ENCODE measurements at places on chromosomes 2 and 18.

DNA sequence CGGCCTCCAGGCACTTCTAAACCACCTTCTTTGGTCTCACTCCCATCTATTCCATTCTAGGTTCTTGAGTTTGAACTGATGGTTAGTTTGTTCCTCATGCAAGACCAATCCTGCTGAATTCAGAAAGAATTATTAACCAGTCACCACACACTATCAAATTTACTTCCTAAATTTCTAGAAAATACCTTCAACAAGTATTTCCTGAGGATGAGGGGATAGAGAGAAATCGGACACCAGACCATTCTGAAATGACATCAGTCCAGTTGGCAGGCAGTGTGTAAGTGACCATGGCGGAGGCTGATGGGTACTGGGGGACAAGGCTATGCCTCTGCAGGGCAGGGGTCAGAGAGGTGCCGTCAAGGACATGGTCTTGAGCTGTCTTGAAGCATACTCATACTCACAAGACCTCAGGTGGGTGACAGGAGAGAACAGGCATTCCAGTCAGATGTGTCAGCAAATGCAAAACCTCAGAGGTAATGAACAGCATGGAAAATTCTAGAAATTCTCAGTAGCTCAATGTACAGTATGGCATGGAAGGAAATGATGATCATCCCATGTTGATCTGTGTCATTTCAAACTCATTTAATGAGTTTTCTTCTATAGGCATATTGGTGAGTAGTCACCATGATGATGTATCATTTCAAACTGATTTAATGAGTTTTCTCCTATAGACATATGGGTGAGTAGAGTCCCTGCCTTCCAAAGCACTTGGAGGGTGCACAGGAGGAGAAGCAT lies 119.6 kb downstream of the DDX1 start:
- no peak for DNase-seq

- DNase-seq = no peak
These were observed 303.3 kb downstream of the GALR1 start for GRCh38 chr18:77552945-77553344.

DNA sequence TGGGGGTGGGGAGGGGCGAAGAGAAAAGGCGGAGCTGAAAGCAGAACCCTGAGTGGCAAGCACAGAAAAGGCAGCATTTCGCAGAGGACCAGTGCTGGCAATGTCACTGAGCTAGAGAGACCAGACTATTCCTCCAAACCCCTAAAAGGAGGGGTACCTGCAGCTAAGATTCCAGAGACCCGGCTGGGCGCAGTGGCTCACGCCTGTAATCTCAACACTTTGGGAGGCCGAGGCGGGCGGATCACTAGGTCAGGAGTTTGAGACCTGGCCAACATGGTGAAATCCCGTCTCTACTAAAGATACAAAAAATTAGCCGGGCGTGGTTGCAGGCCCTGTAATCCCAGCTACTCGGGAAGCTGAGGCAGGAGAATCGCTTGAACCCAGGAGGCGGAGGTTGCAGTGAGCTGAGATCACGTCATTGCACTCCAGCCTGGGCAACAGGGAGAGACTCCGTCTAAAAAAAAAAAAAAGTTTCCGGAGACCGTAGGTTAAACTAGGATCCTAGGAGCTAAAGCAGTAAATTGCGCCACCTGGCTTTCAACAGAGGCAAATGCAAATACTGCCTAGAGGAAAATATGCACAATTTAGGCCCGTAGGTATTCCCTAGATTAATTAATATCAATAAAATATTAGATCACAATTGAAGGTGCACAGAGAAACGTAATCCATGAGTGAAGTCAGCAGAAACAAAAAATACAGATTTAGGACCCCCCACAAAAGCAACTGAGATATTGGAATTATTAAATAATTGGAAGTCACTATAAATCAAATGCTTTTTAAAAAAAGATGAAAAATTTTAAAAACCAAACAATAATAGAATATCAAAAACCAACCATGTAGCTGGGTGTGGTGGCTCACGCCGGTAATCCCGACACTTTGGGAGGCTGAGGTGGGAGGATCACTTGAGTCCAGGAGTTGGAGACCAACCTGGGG lies 4.9 kb downstream of the UCN start:
- peak; percentile 28 for DNase-seq

- DNase-seq = no peak
These were observed 50.0 kb downstream of the LPIN1 start for GRCh38 chr2:11796190-11797171.

GRCh38 chr18:26757263-26758019 lies 108.1 kb downstream of the AQP4 start:
- DNase-seq = no peak

DNA sequence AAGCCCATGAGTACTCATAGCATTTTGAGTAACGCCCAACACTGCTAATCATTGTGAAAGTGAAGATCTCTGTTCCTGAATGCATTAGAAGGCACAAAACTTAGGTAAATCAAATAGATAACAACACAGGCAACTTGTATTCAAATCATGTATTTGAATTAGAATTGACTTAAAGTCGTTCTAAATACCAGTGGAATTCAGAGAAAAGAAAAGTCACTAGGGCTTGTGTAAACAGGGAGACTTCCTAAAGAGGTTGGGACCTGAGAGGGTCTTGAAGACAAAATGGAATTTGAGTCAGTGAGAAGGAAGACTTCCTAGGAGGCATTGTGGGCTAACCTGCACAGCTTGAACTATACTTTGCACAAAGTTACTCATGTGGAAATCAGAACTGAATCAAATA lies 127.2 kb downstream of the CTNNA2 start:
- DNase-seq = no peak

DNA sequence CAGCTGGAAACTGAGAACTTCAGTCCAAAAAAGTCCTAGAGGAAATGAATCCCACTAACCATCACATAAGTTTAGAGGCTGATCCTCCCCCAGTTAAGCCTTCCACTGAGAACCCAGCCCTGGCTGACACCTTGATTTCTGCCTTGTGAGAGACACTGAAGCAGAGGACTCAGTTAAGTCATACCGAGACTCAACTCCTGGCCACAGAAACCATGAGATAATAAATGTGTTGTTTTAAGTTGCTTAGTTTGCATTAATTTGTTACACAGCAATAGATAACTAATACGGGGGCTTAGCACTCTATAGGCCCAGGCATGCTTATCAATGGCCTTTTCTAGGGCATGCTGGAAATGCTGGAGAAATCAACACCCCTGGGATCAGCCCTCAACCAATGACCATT lies 3.4 kb upstream of the ADD2 start:
- no peak for DNase-seq

DNA sequence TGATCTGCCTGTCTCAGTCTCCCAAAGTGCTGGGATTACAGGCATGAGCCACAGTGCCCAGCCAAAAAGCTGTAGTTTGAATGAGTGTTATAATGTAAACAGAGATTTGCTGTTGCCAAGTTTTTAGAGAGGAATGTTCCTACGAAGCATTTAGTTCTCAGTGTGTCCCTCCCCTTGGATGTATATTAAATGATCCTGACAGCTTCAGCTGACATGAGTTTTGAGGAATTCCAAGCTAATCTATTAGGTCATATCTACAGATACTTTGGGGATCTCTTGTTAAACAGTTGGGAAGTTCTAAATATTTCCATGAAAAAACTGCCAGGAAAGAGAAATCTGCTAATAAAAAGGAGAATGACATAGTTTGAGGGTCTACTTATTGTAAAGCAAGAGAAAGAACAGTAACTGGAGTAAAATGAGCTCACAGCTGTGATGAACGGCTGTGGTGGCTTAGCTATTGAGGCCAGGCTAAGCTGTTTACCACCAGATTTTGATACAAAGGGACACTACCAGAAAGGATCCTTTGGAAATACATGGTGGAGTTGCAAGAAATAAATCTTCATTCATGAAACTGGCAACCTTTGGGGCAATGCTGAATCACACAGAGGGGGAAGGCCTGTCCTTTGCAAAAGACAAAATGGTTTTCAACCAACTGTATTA lies 2.6 kb upstream of the STON1 start:
- DNase-seq = no peak

DNA sequence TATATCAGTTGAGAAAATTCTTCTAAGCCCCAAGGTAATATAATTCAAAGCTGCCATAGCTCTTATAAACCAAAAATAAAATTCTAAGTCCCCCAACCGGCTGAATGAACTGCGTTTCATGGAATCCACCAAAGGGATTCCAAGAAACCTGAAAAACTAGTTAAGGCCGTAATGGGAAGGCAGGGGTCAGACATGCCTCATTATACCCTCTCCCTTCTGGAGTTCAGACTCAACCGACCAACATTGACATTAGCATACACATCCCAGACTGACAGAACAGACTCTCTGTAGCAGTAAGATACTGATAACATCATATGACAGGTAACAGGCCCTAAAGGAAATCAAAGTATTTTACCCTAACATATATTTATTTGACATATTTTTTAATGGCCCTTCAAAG lies 31.4 kb upstream of the PHLPP1 start:
- no peak for DNase-seq
